ENCODE measurements at places on chromosomes 6 and 20.

DNA sequence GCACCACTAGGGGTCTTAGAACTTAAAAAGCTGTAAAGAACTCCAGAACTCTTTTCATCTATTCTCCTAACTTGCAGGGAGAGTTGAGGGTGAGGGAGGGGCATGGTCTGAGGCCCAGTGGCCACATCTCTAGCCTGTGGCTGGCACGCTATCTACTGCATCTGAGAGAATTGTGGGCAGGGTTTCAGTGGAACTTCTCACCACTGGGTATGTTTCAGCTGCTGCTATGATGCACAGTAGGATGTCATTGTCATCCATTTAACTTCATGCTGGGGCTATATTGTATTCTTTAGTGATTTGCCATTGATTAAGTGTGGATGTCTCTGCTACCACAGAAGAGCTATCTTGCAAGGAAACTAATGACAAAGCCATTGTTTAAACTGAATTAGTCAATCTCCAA, 4.5 kb downstream of the TMEM14A start:
- peak; percentile 72 for DNase-seq

DNA sequence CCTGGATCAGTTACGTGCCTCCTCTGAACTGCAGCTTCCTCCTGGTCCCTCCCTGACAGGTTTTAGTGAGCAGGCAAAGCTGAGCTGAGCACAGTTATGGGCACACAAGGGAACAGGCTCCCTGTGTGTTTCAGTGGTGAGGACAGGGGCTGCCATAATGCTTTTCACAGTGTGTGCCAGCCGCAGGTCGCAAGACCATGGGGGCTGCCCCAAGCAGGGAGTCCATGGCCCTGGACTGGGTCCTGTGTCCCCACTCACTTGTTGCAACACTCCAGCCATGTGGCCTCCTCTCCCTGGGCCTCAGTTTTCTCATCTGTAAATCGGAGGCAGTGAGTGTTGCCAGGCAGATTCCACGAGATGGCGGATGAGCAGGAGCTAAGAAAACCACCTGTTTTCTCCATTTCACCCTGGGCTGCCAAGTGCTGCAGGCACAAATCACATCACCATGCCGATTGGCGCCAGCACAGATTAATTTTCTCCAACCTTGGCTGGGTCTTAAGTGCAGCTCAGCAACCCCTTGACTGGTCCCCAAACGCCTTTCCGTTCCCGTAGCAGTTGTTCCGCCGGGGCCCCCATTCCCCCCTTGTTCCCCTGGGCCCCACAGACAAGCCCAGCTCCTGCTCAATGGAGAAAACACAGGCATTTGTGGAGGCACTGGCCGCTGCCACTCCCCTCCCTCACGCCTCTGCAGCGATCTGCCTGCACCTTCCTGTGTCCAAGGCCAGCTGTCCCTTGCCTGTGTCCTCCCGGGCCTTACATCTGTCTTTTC, 57.1 kb upstream of the NNAT start:
- no peak for DNase-seq

- no peak for DNase-seq
Observed at GRCh38 chr20:53848304-53848703, 222.1 kb downstream of the BCAS1 start.

DNA sequence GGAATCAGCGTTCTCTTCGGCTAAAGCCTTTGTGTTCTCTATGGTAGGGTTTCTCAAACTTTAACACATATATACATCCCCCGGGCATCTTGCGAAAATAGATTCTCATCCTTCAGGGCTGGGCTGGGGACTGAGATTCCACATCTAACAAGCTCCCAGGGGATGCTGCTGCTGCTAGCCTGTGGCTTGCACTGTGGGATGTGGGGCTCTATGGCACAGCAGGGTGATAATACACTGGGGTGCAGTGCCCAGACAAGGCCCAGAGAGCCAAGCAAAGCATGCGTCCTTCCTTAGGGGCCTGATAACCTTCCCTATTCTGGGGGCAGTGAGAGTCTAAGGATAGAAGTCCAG, 102.0 kb downstream of the LAMP5 start:
- no peak for DNase-seq

DNA sequence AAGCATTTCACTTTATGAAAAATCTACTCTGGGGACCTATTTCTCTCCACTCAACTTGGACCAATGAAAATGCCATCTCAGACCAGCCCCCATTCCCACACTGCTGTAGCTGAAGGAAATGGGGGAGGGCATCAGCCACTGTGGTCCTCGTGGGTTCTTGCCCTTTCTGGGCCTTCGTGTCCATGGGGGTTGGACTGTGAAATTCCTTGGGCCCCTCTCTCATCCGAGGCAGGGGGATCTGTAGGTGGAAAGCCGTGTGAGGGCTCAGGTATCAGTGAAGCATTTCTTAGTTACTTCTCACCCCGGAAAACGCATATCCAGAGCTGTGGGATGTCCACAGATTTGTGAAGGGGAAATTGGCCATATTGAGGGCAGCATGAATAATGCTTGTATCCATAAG, 147.9 kb downstream of the CDC5L start:
- DNase-seq = no peak

DNA sequence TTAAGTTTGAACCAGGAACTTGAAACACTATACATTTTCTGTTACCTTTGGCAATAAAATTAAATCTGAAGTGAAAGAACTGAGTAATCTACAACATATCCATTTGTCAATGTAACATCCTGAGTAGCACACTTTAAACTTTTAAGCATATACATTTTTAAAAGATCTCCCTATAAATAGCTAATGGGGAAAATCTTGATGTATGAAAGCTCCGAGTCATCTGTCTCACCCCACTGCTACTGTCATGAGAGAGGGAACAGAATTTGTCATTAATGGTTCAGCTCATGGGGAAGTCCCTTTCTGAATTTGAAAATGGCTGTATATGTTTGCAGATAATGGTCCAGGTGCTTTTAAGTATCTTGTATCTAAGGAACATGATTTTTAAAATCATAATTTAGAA, 55.2 kb upstream of the NOX3 start:
- DNase-seq = no peak

GRCh38 chr6:149910721-149911151, 12.2 kb downstream of the RAET1G start:
- DNase-seq = no peak

DNA sequence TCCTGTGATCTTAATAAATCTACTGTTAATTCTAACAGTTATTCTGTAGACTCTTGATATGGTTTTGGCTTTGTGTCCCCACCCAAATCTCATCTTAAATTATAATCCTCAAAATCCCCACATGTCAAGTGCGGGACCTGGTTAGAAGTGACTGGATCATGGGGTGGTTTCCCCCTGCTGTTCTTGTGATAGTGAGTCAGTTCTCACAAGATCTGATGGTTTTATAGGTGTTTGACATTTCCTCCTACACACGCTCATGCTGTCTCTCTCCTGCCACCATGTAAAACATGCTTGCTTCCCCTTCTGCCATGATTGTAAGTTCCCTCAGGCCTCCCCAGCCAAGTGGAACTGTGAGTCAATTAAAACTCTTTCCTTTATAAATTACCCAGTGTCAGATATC, 10.5 kb upstream of the EPB41L2 start:
- DNase-seq = no peak

- DNase-seq = no peak
Observed at GRCh38 chr20:37878835-37879599, 23.9 kb upstream of the VSTM2L start.

DNA sequence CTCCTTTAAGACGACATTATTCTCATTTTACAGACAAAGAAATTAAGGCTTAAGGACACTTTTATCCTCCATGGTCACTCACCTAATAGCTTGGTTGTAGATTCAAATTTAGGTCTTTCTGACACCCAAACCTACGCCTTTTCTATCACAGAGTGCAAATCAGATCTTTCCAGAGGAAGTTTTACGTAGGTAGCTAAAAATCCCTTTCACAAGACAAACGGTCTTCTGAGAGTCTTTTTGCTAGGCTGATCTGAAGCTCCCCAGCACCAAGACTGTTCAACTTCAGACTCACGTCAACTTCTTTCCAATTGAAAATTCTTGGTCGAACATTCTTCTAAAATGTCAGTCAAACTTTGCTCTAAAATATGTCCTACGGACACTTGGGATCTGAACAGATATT, 46.5 kb downstream of the BLOC1S5 start:
- DNase-seq = no peak

DNA sequence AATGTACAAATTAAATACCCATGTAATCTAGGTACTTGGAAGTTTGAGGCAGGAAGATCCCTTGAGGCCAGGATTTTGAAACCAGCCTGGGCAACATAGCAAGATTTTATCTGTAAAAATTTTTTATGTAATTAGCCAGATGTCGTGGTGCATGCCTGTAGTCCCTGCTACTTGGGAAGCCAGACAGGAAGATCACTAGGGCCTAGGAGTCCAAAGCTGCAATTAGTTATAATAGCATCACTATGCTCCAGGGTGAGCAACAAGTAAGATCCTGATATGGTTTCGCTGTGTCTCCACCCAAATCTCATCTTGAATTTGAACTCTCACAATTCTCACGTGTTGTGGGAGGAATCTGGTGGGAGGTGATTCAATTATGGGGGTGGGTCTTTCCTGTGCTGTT, 535.8 kb downstream of the TENT5A start:
- DNase-seq = no peak

DNA sequence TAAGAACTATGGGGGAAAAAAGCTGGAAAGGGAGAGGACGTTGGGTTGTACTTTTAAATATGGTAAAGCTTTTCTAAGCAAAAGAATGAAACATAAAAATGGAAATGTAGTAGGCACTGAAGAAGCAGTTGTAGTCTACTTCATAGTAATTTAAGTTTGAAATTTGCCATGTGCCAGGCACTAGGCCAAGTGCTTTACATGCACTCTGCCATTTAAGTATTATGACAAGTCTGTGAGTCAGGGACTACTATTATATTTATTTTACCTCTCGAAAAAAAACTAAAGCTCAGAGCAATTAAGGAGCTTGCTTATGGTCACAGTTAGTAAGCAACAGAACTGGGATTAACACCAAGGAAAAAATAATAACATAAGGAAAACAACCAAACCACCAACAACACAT, 257.8 kb downstream of the GMDS start:
- no peak for DNase-seq

GRCh38 chr6:44388887-44389286, 1.4 kb downstream of the CDC5L start:
- no peak for DNase-seq

- no peak for DNase-seq
Observed at GRCh38 chr6:148307405-148307804, 35.2 kb upstream of the SASH1 start.

DNA sequence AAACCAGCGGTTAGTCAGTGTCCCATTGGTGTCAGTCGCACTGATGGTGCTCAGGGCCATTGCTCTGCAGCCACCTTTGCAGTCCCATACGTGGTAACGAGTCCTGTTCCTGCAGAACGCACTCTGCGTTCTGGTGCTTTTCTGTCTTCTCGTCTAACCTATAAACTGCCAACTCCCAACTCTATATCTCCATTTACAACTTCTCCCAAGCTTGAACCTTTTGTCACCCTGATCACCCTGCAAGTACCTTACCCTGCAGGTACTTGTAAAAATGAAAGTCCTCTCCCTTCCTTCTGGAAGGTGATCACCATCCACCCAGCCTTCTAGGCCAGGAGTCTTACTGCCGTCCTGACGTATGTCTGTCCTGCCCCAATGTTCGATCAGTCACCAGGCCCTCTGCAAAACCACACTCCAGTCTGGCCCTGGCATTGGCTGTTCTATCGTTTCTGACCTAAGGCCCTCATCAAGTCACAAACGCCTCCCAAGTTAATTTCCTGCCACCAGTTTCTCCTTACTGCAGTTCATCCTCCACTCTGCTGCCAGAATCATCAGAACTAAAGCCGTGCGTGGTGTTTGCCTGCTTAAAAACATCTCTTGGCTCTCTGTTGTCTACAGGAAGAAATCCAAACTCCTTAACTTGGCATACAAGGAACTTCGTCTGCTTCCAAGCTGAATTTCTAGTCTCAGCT, 7.9 kb downstream of the RREB1 start:
- DNase-seq = no peak

DNA sequence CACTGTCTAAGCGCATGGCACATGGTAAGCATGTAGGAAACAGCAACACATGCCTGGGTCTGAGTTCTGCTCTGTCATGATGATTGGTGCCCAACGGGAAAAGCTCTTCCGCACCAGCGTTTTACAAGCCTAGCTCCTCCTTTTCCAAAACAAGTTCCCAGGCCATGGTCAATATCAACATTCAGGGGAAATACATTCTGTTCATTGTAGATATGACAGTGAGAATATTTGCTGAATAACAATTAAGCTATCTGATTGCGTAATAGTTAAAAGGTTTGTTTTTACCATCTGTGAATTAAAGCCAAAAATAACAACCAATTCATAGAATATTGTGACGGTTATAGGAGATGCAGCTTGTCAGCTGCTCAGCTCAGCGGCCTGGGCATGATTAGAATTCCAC, 404.3 kb upstream of the SLC35B3 start:
- no peak for DNase-seq

DNA sequence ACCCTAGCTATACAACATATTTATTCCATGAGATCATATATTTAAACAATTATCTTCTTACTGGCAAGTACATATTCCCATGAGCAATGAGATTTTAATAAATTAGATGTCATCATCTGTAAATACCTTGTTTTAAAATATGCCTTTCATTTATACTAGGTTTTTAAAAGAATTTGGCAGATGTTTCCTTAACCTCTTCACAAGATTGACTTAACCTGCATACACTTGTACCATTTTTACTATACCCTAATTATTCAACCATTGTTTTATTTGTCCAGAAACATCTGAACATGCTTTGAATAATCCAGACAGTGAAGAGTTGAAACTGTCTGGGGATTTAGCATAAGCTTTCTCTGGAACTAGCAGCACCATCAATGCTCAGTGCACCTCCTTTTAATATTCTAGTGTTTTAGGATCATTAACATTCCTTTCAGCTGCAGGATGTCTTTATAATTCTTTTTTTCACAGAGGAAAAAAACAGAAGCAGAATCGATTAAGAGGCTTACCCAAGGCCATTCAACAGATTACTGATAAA, 188.0 kb upstream of the TENT5A start:
- DNase-seq = no peak

DNA sequence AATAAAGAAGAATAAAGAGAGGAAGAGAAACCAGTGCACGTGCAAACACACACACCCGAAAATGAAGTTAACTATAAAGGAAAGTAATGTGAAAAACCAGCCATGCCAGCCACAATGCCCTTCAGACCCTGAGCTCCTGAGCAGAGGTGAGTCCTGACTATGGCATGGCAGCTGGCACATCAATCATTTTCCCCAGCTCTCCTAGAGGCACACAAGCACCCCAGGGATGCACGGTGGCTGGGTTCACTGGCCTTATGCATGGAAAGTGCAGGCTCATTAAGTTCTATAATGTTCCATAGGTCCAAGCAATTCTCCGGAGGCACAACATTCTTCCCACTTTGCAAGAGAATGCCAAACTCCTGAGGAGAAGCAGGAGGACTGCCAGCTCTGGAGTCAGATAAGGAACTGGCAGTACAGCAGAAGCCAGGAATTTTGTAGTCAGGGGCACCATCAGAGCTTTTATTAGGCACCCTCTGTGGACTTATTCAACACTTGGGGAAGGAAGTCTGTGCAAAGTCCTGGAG, 175.0 kb upstream of the PRDM1 start:
- DNase-seq = no peak

- DNase-seq = no peak
Observed at GRCh38 chr20:9160331-9160730, 91.4 kb downstream of the PLCB4 start.

GRCh38 chr20:7571101-7571500, 369.2 kb downstream of the HAO1 start:
- DNase-seq = no peak

- DNase-seq = no peak
Observed at GRCh38 chr20:2694008-2694471, 1.5 kb downstream of the EBF4 start.

All from T-helper 2 cell (primary cell).